ENCODE measurements at places on chromosomes 5 and 9. TPM values are rescaled to one million over a fixed set of nuclear protein-coding genes. Genes with fewer than 3 reads are reported as not detected.

DNA sequence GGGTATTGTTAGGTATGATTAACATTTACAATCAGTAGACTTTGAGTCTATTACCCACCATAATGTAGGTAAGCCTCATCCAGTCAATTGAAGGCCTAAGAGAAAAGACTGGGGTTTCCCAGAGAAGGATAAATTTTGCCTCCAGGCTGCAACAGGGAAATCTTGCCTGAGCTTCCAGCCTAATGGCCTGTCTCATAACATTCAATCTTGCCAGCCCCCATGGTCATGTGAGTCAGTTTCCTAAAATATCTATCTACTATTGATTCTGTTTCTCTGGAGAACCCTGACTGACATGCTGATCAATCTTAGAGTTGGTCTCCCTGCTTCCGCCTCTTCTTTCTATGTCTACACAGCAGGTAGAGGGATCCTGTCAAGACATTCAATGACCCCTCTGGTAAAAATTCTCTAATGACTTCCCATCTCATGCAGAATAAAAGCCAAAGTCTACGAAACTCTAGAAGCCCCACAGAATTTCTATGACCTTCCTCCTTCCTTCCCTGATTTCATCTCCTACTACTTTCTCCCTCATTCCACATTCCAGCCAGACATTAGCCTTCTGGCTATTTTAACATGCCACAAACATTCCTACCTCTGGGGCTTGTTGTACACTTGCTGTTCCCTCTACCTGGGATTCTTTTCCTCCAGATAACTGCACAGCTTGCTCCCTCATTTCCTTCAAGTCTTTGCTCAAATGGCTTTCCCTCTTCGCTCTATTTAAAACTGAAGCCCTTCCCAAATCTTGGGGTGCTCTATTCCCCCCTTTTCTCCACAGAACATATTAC is 60.2 kb downstream of the FBXW11 start:
- no peak for DNase-seq
- H3K27me3 ChIP-seq: no peaks in the 10 kb centered on the region
- no peaks in the 10 kb centered on the region for H3K36me3 ChIP-seq
- peak overlapping the region; percentile 61 for H3K27ac ChIP-seq

GRCh38 chr9:107158321-107158720 is 124.8 kb upstream of the RAD23B start:
- H3K36me3 ChIP-seq: no peaks in the 10 kb centered on the region
- H3K27me3 ChIP-seq: no peaks in the 10 kb centered on the region
- no peak for DNase-seq
- no peak overlapping the region for H3K4me3 ChIP-seq
- no peak overlapping the region for H3K27ac ChIP-seq
- H3K4me1 ChIP-seq: no peaks in the 10 kb centered on the region

GRCh38 chr9:91346644-91347043 is 15.1 kb downstream of the AUH start:
- H3K36me3 ChIP-seq: no peaks in the 10 kb centered on the region
- no peak overlapping the region for H3K27ac ChIP-seq
- no peak overlapping the region for H3K4me3 ChIP-seq
- no peaks in the 10 kb centered on the region for H3K27me3 ChIP-seq
- peaks cover 13% of the 10 kb centered on the region for H3K4me1 ChIP-seq

CBY3 gene
- total RNA-seq: not detected
